ENCODE measurements at places on chromosomes 12 and 14.

DNA sequence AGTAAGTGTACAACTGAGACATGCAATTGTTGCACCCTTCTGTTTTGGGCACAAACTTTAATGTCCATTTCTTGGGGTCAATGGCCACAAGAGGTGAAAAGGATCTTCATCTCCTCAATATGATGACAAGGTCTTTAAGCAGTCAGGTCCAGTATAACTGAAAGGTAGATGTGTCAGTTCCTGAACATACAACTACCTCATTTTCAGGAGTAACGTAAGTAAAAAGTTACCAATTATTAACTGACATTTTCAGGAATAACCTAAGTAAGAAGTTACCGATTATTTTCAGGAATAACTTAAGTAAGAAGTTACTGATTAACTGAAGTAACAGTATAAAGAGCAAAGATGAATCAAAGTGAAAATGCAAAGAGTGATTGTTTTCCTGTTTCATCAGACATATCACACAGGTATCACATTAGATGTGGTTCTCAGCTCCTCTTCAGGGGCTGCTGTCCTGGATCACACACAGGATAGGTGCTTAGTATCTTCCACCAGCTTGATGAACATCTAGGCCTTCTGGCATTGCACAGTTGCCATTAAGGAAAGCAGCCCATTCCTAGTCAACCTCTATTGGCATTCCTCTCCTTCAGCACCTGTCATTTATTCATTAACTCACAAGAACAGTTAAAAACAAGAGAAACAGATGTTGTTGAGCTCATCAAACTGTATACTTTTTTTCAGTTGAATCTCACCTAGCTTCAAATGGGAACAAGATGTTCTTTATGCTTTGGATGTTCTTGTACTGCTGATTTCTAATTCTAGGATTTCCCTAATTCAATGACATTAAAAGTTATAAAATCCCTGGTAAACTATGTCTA, 200.0 kb downstream of the FOXG1 start:
- DNase-seq = peak; percentile 5

GRCh38 chr12:44863867-44864266, 12.2 kb downstream of the NELL2 start:
- no peak for DNase-seq

GRCh38 chr12:106897082-106897481, 58.6 kb upstream of the TMEM263 start:
- no peak for DNase-seq

DNA sequence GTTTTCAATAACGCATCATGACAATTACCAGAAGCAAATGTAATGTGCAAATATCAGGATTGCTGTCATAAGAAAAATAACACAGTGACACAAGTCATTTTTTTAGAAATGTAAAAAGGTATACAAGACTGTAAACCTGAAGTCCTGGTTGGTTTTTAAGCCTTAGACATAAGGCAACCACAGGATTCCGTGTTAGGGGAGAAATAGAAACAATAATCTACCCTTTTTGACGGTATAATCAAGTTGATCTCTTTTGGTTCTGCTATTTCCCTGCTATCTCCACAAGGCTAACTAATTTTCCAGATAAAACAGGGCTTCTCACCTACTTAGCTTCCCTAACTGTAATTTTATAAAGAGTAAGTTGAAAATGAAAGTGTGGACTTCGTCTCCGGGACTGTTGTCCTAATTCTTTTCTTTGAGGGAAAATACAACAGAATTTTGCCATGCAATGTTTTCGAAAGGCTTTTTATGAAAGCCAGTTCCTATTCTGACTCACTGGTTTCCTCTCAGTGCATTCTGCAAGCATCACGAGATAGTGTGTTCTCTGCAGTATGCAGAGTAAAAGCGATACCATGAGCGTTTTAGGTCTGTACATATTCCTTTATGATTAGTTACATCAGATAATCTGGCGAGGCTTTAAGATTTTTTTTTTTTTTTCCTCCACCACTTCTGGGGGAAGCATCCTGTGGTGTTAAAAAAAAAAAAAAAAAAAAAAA, 10.6 kb downstream of the MYO1H start:
- peak; percentile 82 for DNase-seq

DNA sequence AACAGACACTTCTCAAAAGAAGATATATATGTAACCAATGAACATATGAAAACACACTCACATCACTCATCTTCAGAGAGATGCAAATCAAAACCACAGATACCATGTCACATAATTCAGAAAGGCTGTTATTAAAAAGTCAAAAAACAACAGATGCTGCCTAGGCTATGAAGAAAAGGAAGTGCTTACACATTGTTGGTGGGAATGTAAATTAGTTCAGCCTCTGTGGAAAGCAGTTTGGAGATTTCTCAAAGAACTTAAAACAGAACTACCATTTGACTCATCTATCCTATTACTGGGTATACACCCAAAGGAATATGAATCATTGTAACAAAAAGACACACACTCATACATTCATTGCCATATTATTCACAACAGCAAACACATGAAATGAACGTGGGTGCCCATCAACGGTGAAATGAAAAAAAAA, 35.1 kb downstream of the EIF2S3B start:
- DNase-seq = peak; percentile 72

DNA sequence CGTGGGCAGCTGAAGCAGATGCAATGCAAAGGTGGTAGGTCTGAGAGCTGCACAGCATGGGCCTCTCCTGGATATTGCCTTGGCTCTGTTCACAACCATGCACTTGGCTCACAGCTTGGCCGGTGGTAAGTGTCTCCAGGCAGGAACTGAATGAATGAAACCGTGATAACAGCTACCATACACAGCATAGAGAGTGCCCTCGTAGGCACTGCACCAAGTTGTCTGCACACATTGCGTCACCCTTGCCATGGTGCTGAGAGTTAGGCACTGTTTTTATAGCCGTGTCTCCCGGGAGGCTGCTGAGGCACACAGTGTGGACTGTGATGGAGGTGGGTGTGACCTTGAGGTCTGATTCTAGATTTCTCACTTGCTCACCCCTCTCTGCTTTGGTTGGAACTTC, 157.6 kb upstream of the VASH1 start:
- DNase-seq = no peak

GRCh38 chr12:21353487-21353886, 18.8 kb upstream of the SLCO1A2 start:
- DNase-seq = no peak

GRCh38 chr12:116604178-116604895, 45.2 kb downstream of the MAP1LC3B2 start:
- DNase-seq = no peak

DNA sequence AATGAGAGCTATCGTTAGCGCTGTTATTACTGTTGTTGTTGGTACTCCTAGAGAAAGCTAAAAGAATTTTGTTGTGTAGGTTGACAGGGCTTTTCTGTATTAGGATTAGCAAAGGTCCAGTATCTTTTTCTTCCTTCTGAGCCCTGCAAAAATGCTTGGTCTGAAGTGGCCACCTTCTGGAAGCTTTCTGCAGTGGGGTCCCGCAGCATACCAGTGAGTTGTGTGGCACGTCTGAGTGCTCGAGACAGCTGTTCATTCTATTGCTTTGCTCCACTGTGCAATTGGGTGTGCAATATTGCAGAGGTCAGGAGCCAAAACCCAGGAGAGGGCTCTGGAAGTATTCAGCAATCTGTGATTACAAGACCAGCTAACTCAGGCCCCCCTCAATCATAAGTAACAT, 57.1 kb downstream of the CCDC60 start:
- no peak for DNase-seq

DNA sequence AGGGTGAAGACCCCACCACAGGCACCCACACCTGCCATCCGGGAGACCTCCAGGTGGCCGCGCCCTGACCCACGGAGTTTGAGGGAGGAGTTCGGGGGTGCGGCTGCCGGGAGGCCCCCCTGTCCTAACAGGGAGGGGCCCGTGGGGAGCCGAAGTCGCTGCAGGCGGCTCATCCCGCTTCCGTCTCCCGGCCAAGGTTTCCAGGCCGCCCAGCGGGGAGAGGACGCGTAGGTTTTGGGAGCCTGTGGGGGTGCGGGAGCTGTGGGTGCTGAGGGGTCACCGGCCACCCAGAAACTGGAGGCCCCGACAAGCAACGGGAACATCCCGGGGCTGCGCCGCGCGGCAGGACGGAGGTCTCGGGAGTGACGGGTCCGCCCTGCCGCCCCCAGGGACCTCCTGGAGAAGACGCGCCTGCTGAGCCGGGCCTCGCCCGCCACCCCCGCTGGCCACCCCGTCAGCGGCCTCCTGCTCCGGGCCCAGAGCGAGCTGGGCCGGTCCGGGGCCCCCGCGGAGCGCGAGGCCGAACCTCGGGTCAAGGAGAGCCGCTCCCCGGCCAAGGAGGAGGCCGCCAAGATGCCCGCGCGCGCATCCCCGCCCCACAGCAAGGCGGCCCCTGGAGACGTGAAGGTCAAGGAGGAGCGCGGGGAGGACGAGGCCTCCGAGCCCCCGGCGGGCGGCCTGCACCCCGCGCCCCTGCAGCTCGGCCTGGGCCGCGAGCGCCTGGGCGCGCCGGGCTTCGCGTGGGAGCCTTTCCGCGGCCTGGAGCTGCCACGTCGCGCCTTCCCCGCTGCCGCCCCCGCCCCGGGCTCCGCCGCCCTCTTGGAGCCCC, 27.6 kb downstream of the LRCOL1 start:
- DNase-seq = no peak

DNA sequence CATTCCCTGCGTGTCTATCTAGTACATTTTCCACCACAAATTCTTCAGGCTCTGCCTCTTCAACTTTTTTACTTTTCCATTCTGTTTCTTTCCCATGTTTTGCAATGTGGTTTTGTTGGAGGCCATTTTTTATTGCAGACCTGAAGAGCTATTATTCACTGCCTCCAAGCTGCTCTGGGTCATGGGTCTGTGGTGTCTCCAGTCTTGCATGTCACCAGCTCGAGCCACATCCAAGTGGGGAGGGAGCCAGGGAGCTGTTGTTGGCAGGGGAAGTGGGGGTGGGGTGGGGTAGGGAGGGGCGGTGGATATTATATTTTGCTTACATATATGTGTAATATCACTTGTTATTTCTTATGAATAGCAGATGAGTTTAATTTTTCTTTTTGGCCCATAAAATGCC, 69.1 kb downstream of the VEZT start:
- DNase-seq = no peak

DNA sequence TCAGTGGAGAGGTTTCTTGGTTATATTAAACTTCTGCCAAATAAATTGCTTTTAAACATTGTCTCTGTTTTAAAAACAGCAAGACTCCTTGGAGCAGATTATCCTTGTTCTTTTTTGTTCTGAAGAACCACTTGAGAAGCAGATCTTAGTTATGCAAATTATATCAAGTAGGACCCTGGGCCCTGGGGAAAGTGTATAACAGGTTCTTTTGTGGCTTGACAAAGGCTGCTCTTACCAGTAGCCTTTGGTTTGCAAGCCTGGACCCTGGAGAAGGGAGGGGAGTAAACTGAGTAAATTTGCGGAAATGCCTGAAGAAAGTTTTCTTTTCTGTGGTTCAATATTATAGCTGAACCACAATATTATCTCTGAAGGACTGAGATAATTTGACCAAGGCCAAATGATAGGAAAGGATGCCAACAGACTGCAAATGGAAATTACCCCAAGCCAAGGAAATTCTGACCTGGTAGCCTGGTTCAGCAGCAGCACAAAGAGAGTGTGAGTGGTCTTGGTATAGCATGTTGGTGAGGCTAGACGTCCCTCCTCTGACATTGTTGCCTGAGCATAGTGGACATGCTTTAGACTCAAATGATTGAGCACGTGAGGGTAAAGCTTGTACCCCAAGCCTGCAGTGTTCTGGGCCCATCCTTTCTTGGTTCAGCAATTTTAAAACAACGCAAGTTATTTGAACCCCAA, 30.4 kb upstream of the SIX1 start:
- DNase-seq = no peak

Data from GM12865 (cell line).